ENCODE measurements at places on chromosomes 7 and 10.

DNA sequence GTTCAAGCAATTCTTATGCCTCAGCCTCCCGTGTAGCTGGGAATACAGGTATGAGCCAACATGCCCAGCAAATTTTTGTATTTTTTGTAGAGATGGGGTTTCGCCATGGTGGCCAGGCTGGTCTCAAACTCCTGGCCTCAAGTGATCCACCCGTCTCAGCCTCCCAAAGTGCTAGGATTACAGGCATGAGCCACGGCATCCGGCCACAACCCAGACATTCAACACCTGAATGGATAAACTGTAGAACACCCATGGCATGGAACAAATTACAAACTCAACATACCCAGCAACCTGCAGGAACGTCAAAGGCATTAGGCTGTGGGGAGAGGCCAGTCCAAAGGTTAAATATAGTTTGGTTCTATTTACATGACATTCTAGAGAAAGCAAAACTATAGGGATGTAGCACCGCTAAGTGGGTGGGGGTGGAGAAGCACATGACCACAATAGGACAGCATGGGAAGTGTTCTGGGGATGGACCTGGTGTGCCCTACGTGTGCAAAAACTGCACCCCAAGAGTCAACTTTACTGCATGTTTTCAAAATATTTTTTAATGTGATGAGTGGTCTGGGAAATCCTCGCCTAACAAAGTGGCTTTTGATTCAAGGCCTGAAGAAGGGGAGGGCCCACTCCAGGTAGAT is 6.5 kb upstream of the PGAM2 start:
- no peak for DNase-seq

DNA sequence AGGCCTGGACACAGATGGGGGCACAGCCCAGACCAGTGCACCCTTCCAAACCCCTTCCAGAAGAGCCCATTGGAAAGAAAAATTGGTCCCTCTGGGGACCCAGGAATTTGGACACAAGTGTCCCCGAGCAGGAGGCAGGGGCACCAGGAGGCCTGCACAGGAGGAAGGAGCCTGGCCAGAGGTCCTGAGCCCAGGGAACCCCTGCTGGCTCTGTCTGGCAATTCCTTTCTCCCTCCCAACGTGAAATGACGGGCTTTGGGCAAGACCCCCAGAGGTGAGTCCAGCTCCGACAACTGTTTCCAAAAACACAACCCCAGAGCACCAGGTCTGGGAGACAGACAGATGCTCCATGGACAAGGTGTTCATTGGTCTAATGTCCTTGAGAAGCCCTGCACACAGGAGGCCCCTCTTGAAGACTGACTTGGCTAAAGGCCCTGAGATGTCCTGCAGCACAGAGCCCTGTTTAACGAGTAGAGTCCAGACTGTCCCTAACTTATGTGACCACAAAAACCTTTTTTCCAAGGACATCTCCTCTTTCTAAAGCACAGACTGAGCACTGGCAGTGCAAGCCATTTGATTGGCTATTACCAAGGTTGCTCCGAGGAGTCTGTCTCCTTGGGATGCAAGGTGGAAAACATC is 150.7 kb downstream of the OAT start:
- DNase-seq: no peak

DNA sequence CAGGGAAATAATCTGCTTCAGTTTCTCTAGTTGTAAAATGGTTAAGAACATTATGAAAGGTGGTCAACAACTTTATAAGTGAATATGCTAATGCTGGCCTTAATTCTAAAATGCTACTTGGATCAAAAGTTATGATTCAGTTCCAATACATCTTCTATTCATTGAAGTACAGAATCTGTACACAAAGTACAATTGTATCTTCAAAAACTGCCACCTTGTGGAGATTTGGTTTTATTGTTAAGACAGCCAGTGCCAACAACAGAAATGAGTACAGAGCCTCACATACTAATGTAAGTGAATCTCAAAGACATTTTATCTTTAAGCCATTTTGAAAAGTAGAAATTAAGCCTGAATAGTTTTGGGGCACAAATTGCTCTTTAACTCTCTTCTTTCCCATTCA is 194.0 kb downstream of the CFTR start:
- no peak for DNase-seq

DNA sequence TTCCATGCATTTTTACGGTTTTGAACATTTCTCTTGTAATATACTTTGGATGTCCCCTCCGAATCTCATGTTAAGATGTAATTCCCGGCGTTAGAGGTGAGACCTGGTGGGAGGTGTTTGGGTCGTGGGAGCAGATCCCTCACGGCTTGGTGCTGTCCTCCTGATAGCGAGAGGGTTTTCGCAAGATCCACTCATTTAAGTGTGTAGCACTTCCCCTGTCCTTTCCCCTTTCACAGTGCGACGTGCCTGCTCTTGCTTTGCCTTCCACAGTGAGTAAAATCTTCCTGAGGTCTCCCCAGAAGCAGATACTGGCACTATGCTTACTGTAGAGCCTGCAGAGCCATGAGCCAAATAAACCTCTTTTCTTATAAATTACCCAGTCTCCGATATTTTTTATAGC is 6.6 kb downstream of the GPR141 start:
- no peak for DNase-seq

GRCh38 chr10:126844406-126844805 is 60.8 kb upstream of the DOCK1 start:
- DNase-seq: no peak

DNA sequence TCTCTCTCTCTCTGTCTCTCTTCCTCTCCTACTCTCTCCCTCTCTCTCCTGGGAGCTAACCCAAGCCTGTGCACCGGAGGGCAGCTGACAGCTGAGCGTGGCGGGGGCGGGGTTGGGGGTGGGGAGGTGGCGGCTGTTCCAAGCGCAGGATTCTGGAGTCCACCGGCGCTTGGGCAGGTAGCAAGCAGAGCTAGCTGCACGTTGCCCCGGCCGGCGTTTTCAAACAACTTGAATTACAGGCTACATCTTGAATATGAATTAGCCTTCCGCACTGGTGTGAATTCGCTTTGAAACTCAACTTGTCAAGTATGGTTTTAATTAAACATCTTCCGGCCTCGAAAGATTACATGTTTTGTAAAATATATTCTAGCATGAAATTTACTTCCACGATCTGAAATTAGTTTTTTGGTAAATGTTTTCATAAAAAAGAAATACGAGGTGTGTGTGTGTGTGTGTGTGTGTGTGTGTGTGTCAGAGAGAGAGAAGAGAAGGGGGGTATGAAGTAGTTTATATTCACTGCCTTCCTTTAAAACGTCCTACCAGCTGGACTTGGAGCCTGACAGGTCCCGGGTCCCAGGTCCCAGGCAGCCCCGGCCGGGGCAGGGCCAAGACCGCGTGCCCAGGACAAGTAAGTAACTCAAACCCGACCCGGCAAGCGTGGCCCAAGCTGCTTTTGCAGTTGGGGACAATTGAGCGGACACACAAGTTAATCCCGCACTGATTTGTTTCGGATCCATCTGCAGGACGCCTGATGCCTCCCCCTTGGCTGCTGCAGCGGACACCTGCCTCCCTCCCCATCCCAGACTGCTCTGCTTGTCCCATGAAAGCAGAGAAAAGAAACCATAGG is 9.0 kb upstream of the DLX6 start:
- DNase-seq: no peak

DNA sequence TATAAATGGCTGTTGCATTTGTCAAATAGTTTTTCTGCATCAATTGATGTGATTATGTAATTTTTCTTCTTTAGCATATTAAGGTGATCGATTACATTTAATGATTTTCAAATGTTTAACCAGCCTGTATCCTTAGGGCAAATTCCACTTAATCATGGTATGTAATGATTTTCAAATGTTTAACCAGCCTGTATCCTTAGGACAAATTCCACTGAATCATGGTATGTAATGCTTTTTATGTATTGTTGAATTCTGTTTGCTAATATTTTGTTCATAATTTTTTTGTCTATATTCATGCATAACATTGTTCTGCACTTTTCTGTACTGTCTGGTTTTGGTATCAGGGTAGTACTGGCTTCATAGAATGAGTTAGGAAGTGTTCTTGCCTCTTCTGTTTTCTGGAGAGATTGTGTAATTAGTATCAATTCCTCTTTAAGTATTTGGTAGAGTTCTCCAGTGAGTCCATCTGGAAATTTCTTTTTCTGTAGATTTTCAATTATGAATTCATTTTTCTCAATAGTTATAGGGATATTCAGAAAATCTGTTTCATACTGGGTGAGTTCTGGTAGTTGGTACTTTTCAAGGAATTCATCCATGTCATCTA is 393.2 kb upstream of the FOXK1 start:
- no peak for DNase-seq

GRCh38 chr10:16470747-16471146 is 33.9 kb downstream of the PTER start:
- DNase-seq: peak; percentile 28

GRCh38 chr10:118763202-118763988 is 8.6 kb upstream of the CACUL1 start:
- DNase-seq: no peak

GRCh38 chr10:77592946-77593636 is 44.5 kb downstream of the KCNMA1 start:
- peak; percentile 78 for DNase-seq

GRCh38 chr7:30789334-30789711 is 18.1 kb downstream of the MINDY4 start:
- peak; percentile 72 for DNase-seq

GRCh38 chr10:90865401-90865800 is 6.4 kb upstream of the RPP30 start:
- DNase-seq: no peak

- DNase-seq: no peak
Measured at GRCh38 chr7:108455998-108456677, at the start of gene NRCAM. Gene NRCAM (minus strand): TSS chr7:108456436. CDS start chr7:108240064, 216,372 bp downstream.

DNA sequence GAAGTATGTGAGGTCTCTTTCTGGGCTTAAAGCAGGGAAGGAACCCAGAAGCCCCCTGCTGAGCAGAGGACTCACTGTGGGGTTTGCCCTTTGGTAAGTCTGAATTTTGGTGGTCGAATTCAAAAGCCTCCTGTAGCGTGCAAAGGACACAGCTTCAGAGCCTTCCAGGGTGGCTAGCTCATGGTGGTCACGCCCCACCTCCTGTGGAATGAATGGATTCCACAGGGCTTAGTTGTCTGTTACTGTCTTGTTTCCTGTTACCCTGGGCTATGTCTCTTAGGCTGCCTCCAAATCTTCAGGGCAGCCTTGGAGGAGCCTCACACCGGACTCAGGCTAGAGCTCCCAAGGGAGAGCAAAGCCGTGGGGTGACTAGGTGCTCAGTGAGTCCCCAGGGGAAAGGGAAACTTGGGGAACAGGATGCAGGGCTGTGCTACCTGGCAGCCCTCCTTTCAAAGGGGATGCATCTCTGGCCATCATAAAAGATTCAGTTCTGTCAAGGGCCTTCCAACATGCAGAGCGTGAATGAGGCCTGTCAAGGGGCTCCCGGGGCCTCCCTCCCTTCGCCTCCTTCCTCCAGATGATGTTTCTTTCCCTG is 211.7 kb downstream of the CCSER2 start:
- no peak for DNase-seq

- no peak for DNase-seq
Measured at GRCh38 chr7:105206985-105207384, 181.7 kb downstream of the SRPK2 start.

- DNase-seq: no peak
Measured at GRCh38 chr7:2120251-2120660, 112.5 kb downstream of the MAD1L1 start.

DNA sequence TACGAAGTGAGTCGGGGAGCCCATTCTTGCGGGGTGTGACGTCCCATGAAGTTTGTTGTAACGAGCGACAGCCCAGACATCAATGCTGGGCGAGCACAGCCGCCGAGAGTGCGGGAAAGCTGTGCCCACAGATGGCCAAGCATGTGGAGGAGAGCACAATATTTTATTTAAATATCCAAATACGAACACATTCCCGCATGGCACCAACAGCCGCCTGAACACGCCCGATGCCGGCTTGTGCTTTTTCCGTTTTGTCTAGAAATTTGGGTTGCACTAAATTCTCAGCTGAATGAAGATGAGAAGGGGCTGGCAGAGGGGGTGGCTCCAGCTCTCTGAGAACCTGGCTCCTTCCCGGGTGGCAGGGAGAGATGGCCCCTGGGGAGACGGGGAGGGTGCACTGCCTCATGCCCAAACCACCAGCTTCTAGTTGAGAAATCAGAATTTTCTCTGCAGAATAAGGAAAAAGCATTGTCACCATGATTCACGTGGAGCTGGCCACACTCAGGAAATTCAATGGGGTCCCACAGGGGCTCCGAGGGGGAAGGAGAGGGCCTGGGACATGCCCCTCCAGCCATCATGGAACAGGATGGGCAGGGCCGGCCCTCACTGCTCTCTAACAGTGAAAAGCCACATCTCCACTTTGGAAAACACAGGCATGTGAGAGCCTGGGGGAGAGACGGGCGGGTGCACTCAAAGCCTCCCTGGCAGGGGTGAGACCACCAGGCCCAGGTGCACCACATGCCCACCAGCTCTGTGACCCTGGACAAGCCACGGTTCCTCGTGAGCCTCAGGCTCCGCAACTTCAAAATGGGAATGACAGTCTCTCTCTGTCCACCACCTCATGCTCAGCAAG is 48.3 kb downstream of the EBF3 start:
- peak; percentile 56 for DNase-seq

DNA sequence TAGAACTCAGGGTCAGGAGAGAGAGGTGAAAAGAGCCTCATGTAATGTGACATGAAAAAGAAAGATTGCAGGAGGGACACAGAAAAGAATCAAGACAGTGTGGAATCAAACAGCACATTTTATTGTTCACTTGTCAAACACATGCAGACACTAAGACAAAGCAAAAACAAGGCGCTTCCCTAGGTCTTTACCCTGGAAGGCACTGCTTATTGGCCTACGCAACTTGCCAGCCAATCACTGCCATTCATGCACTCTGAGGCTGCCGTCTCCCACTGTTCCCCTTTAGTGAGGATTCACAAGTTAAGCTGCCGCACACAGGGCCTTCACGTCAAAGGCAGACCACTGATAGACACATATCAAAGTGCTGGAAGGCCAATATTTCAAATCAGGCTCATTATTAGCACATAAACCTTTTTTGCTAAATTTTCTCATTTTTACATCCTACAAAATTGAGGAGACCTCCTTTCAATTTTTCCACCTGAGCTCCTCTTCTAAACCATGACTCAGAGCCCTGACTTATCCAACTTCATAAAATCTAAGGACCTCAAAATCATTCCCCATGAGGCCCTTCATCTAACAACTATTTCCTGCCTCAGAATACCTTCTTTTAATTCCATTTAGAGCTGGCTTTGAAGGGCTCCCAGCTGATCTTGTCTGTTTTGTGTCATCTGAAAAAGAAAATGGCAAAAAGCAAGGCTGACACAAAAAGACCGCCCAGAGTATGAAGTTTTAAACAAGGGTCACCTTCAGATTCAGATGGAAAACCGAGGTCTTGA is 149.4 kb downstream of the CHCHD3 start:
- DNase-seq: no peak

DNA sequence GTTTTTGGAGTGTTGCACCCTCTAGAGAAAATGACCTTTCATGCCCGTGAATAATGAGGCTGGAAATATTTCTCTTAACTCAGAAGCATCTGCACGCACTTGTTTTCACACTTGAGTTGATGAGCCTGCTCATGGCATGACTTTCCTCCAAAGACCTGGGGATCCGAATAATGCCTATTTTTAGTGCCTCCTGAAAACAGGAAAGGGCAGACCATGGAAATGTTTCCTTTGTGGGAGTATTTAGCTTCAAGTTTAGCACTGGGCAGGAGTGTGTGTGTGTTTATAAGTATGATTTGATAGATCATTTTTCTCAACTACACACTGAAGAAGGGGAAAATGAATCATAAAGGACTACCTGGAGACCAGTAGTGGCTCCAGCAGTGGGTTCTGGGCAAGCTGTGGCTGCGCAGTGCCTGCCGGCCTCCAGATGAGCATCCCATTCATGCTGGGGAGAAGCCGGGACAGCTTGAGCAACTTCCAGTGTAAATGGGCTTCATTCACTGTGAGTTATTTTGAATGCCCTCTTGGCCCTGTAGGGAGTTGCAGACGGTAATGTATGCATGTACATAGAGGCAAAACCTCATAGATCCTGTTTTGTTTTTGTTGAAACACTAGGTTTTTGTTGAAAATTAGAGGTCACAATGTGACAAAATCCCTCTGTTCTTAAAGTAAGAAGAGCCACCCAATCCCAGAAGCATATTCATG is 117.8 kb upstream of the INSYN2A start:
- no peak for DNase-seq
